ENCODE measurements at places on chromosomes 3 and 15. TPM values are rescaled to one million over a fixed set of nuclear protein-coding genes. Genes with fewer than 3 reads are reported as not detected.

Gene DZIP3
- 9.4 TPM for polyA plus RNA-seq

Gene CCR9
- 0.43 TPM for polyA plus RNA-seq

Gene AGBL1
- polyA plus RNA-seq: not detected

Gene KIF15
- 0.32 TPM for polyA plus RNA-seq

Gene LEKR1
- 1.8 TPM for polyA plus RNA-seq

Gene FSIP1
- polyA plus RNA-seq: 0.75 TPM

Gene CA12
- polyA plus RNA-seq: 242 TPM

Gene ROBO2
- polyA plus RNA-seq: 1.6 TPM

Gene TM4SF18
- polyA plus RNA-seq: 14.2 TPM

Gene ZBBX
- 0.73 TPM for polyA plus RNA-seq

Gene PCYT1A
- polyA plus RNA-seq: 19.6 TPM

Gene RPUSD2
- 12.7 TPM for polyA plus RNA-seq

Gene CD86
- polyA plus RNA-seq: 1.3 TPM

Gene GOLGA8T
- 0.28 TPM for polyA plus RNA-seq

Gene HEG1
- polyA plus RNA-seq: 10.3 TPM

Gene KIF9
- polyA plus RNA-seq: 32.9 TPM

Gene MUC4
- not detected for polyA plus RNA-seq

Gene ACAN
- 2.8 TPM for polyA plus RNA-seq

Gene ISLR2
- polyA plus RNA-seq: 0.13 TPM

Gene BFSP2
- polyA plus RNA-seq: 0.86 TPM

Gene UBAP1L
- polyA plus RNA-seq: 2.1 TPM

Gene ADGRG7
- polyA plus RNA-seq: not detected

Gene HYAL1
- 126 TPM for polyA plus RNA-seq

Gene TUSC7
- not detected for polyA plus RNA-seq

Gene RAD51
- not detected for polyA plus RNA-seq

Gene FETUB
- not detected for polyA plus RNA-seq

Gene ZNF385D
- polyA plus RNA-seq: 1.4 TPM

Gene ZDHHC19
- polyA plus RNA-seq: 0.92 TPM

Gene KCNH8
- polyA plus RNA-seq: not detected

Gene LYZL4
- not detected for polyA plus RNA-seq

Gene ZCWPW2
- 0.54 TPM for polyA plus RNA-seq

Gene IL16
- polyA plus RNA-seq: 1.4 TPM

Gene BLOC1S6
- polyA plus RNA-seq: 14.8 TPM

Gene KLHL6
- 0.37 TPM for polyA plus RNA-seq

Gene NPAP1
- 0.04 TPM for polyA plus RNA-seq

Gene CFAP91
- 4.7 TPM for polyA plus RNA-seq

Gene UNC13C
- 0.45 TPM for polyA plus RNA-seq

Gene ACKR4
- polyA plus RNA-seq: 1.1 TPM

Gene MYEF2
- 17.6 TPM for polyA plus RNA-seq

Gene STRA6
- 31.9 TPM for polyA plus RNA-seq

Measured in kidney (tissue), 22 donors.